Cardiac muscle cell (in vitro differentiated cells and primary cell): ENCODE measurements at places on chromosomes 1 and 21. TPM values are rescaled to one million over a fixed set of nuclear protein-coding genes. Genes with fewer than 3 reads are reported as not detected.

Gene PPP2R5A
- polyA plus RNA-seq, result 65.0 and 67.4 TPM in 2 replicates

Gene PODN
- polyA plus RNA-seq, result 2.6 and 2.8 TPM in 2 replicates

Gene ZNF683
- polyA plus RNA-seq, result not detected in 2 replicates

Gene SFT2D2
- polyA plus RNA-seq, result 25.6 and 32.7 TPM in 2 replicates

Gene SAMD11
- 32.2 and 63.3 TPM in 2 replicates for polyA plus RNA-seq

Gene ZNF496
- 18.8 and 22.6 TPM in 2 replicates for polyA plus RNA-seq

Gene FMO5
- 0.75 and 1.3 TPM in 2 replicates for polyA plus RNA-seq
